A549 treated with DMSO at 1 μM for 4 hours (cell line): ENCODE measurements at places on chromosomes 2 and 18. TPM values are rescaled to one million over a fixed set of nuclear protein-coding genes. Genes with fewer than 3 reads are reported as not detected.

IL37 gene
- not detected in 5 replicates for total RNA-seq

ACMSD gene
- total RNA-seq: not detected in 5 replicates

G6PC2 gene
- total RNA-seq: not detected in 5 replicates

IL1RN gene
- 0.29 to 0.43 TPM (median 0.34 TPM) in 5 replicates for total RNA-seq

PLGLB1 gene
- total RNA-seq: 0.19 to 1.2 TPM (median 0.92 TPM) in 4 of 5 replicates, not detected in the other

CFAP210 gene
- 0.19 to 0.74 TPM (median 0.33 TPM) in 5 replicates for total RNA-seq

L3MBTL4 gene
- total RNA-seq: 0.07 to 0.08 TPM in 2 of 5 replicates, not detected in the others

GPR45 gene
- total RNA-seq: not detected in 5 replicates

ST8SIA5 gene
- 0.02 TPM in 1 of 5 replicates, not detected in the others for total RNA-seq

SNORC gene
- total RNA-seq: 5.4 to 13.3 TPM (median 10.3 TPM) in 5 replicates

REEP1 gene
- 0.53 to 1.1 TPM (median 0.83 TPM) in 5 replicates for total RNA-seq

RGPD3 gene
- 0.12 to 0.28 TPM (median 0.16 TPM) in 5 replicates for total RNA-seq

GALNT13 gene
- 7.9 to 12.6 TPM (median 11.1 TPM) in 5 replicates for total RNA-seq

PSMA8 gene
- not detected in 5 replicates for total RNA-seq

ARMC9 gene
- 14.7 to 21.7 TPM (median 18.8 TPM) in 5 replicates for total RNA-seq

PRKAG3 gene
- total RNA-seq: not detected in 5 replicates

XIRP2 gene
- total RNA-seq: not detected in 5 replicates
